ENCODE measurements at places on chromosomes 3 and 15.

GRCh38 chr3:130941793-130942192 lies 47.9 kb downstream of the ATP2C1 start:
- DNase-seq, result no peak

GRCh38 chr15:23387621-23388190 lies 33.2 kb downstream of the GOLGA8S start:
- DNase-seq, result no peak

DNA sequence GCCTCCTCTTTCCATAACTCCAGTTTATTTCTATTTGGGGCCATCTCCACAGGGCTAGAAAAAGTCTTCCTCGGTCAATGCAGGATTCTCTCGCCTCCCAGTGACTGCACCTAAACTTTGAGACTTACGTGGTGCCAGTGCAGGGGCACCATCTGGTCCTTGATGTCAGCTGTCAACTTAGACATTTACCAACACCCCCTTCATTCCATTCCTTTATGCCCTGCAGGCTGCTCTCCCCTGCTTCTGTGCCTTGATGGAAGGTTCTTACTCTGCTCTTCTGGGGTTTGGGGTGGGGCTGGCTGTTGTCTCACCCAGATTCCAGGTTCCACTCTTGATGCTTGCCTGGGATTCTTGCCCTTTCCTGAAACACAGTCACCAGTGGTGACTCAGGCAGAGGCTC lies 101.8 kb downstream of the ST8SIA2 start:
- DNase-seq, result no peak

DNA sequence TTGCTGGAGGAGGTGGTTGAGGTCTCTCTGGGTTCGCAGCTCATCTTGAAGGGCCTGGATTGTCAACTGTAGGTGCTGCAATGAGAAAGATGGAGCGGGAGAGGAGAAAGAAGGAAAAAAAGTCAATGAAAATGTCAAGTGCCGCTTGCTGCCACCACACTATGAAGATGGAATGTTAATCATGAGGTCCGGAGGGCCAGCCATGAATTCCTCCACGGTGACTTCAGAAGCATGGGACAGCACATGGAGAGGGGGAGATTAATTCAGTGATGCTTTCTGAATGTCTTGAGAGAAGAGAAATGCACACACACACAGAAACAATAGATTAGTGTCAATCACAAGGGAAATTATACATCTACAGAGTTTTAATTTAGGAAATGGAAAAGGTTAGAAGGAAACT lies 171.9 kb downstream of the ERC2 start:
- no peak for DNase-seq

GRCh38 chr15:80396096-80396495 lies 8.1 kb upstream of the ARNT2 start:
- DNase-seq, result no peak

- DNase-seq, result no peak
These were observed 43.0 kb downstream of the NSMCE3 start for GRCh38 chr15:29226436-29227208.

DNA sequence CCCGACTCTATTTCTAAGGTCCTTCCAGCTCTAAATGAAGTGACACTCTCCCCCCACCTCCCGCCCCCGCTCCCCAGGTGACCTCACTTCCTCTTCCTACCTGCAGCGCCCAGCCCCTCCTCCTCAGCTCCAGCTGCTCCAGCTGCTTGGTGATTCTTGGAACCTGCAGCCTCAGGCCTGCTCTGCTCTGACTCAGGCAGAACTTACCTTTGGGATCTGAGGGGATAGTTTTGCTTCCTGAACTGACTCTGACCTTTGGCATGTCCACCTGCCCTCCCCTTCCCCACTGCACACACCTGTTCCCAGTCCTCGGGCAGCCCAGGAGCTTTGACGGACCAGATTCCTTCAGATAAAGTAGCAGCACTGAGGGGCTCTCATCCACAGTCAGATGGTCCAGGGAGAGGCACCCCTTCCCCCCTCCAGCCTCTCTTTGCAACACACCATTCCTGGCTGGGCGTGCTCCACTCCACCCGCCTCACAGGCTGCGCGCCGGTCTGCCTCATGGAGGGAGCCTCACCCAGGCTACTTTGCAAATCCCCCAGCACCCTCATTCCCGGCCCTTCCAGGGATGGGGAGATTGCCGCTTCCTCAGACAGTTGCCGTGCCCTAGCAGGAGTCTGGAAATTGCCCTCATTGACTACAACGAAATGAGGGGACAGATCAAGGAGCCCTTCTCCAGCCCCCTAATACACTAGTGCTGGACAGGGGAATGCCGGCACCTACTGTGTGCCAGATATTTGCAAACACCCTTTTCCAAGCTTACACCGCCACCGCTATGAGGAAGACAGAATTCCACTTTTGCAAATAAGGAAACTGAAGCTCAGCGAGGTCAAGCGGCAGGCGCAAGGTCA lies 692 bp upstream of the C15orf39 start:
- no peak for DNase-seq

GRCh38 chr15:69808756-69809155 lies 289.0 kb downstream of the TLE3 start:
- DNase-seq, result no peak

DNA sequence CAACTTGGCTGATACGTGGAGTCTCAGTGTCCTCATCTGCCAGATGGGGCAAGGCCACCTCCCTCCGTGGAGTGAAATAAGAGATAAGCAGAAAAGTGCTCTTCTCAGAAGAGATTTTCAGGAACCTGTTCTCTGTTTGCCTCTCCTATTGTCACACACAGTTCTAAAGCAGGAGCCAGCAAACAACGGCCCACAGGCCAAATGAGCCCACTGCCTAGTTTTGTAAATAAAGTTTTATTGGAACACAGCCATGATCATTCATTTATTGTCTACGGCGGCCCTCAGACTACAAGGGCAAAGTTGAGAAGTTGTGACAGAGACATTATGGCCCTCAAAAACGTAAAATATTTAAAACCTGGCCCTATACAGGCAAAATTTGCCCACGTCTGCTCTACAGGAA lies 256.8 kb upstream of the IGF1R start:
- no peak for DNase-seq

DNA sequence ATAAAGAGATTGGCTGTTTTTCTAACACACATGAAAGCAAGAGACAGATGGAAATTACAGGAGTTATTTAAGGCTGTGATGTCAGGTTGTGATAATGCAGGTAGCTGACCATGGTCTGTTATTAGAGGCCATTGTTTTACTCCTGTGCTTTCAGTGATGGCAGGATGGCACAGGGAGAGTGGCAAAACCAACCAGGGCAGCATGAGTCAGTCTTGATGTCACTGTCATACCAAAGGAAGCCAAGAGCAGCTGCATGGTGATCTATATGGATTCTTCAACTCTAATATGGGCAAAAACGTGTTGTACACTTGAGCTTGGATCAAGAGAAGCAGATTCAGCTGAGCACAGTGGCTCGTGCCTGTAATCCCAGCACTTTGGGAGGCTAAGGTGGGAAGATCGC lies 91.8 kb upstream of the LMOD3 start:
- DNase-seq, result no peak

GRCh38 chr3:71446260-71446659 lies 137.3 kb downstream of the FOXP1 start:
- DNase-seq, result no peak

GRCh38 chr3:21642433-21642832 lies 108.6 kb downstream of the ZNF385D start:
- no peak for DNase-seq

GRCh38 chr15:63260791-63261190 lies 16.6 kb upstream of the APH1B start:
- no peak for DNase-seq

- no peak for DNase-seq
These were observed 399.6 kb upstream of the TBL1XR1 start for GRCh38 chr3:177596816-177597271.

GRCh38 chr3:160170409-160171370 lies 54.5 kb upstream of the C3orf80 start:
- no peak for DNase-seq

DNA sequence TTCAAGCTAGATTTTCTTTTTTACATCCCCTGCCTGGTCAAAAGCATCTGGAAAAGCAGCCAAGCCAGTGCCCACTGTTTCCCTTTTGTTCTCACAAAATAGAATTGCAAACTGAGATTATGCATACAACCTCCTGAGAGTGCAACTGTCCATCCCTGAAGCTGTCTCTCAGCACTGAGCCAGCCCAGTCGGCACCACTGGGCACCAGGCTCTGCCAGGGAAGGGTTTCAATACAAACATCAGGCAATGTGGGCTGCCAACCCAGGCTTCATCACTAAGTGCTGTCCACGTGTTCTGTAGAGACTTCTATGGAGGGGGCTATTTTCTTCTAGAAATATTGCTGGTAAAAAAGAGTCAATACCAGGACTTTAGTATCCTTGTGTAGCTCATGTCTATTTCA lies 356.3 kb upstream of the TBL1XR1 start:
- no peak for DNase-seq

DNA sequence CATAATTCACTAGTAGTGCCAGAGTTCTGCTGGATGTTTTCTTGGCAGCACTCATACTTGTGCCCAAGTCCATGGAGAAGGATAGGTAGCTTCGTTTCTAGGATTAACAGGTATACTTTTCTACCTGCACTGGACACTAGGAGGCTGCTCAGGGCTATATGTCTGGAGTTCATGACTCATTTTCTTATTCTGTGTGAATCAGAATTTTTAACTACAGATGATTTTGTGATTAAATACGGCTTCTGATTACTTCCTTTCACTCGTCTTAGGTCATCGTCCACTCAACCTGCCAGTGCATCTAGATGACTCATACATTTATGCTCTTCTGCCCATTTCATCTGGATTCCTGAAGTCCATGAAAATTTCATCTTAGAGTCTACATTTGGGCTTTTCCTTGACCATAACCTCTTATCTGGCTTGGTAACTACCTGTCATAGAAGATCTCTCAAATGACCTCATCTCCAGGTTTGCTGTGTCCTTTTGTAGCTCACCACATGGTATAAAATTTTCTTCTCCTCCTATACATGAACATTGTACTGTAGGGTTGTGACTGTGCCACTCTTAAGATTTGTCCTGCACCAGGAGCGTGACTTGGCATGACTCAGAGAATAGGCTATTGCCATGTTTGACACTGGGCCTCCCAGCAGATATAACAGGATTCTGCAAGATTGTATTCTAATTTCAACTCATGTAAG lies 66.7 kb upstream of the GCSAM start:
- no peak for DNase-seq
